CD4-positive, alpha-beta T cell treated with Interleukin-17A for 1 hour (primary cell): ENCODE measurements at places on chromosomes 3 and 15.
A peak's percentile ranks its signal among the peaks of the same experiment; 100 is the strongest.

DNA sequence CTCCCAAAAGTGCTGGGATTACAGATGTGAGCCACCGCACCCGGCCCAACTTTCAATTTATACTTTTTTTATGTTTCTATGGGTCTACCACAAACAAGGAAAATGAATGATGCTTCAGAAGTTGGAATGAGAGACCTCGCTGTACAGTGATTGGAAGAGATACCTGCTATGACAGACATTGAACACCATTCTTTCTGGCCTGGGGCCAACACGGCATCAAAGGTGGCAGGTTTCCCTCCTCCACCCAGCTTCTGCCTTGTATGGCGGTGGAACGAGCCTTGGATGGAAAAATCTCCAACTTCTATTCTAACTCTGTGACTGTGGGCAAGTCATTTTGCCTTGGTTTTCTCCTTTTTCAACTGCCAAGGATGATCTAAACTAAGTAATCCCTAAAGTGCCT, 117.8 kb upstream of the FAM174B start:
- no peak for DNase-seq

DNA sequence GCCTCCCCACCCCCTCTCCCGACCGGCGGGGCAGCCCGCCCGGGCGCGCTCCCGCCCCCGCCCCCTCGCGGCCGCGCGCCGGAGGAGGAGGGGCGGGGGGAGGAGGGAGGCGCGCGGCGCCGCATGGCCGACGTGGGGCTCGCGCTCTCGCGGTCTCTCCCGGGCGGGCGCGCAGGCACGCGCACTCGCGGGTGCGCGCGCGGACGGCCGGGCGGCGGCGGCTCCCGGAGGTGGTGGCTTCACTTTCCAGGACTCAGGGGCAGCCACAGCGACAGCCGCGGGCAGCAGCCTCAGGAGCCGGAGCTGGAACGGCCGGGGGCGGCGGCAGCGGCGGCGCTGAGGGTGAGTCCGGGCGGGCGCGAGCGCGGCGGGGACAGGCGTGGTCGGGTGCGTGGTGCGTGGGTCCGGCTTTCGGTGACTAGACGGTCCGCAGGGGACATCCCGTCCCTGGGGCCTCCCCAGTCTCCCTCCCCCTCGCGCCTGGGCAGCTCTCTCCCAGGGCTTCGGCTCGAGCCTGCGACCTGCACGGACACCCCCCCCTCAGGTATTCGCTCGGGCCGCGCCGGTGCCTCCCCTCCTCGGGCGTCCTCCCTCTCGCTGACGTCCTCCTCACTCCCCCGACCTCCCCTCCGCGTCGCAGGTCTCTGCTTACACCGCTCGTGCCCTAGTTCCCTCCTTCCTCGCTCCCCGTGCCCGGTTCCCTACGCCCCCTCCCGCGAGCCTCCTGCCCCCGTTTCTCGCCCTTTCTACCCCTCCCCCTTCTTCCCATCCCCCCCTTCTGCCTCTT, at the start of gene UBE2E2:
UBE2E2 (plus strand) TSS at position 407 of the 787 bp plus-strand sequence.
- peak; percentile 41 for DNase-seq

DNA sequence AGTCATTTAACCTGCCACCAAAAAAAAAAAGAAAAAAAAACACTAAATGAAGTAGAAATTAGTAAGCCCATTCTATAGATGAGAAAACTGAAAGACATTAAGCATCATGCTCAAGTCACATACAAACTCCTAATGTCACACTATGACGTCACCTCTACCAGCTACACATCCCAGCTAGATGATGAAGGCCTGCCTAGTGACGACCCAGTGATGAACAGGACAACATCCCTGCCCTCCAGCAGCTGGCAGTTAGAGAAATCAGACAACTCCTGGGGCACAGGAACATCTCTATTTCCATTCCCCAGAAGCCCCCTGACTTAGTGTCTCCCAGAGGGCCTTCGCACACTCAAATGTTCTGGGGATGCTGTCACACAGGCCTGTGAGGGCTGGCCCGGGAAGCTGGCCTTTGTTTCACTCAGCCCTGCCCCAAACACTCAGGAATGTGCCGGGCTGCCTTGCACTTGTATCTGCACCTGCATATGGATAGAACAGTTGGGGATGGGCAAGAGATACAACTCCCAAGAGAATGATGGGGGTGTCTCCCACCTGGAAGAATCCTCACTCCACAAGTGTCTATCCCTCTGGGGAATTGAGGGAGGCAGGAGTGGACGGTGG, 7.0 kb upstream of the HAPLN3 start:
- DNase-seq, result no peak

DNA sequence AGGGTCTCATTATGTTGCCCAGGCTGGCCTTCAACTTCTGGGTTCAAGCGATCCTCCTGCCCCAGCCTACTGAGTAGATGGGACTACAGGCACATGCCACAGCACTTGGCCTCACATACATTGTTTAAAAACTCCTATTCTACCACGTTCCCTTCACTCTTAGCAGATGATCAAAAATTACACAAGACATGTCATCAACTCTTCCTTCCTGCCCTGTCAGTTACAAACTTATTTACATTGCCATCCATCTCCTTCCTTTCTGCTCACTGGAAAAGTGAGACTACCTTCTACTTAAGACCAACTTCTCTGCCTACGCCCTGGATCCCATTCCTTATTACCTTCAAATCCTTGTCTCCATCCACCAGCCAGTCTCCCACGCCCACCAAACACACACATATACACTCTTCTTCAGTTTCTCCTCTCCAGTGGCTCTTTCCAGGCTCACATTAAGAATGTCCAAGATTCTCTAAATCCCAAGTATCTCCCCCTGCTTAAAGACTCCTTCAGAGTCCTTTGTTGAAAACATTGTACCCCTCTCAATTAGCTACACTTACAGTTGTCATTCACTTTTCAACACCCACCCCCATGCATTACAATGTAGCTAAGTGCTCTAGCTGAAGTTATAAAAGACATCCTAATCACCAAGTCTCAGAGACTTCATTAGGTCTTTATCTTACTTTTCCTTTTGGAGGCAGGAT, 4.3 kb downstream of the PEAK1 start:
- DNase-seq, result no peak

GRCh38 chr3:55676643-55677042, 189.5 kb upstream of the WNT5A start:
- DNase-seq, result no peak

- DNase-seq, result no peak
These were observed 478.4 kb upstream of the THBS1 start for GRCh38 chr15:39102431-39102830.
